GM23248 (cell line): ENCODE measurements at places on chromosomes 1 and 21. TPM values are rescaled to one million over a fixed set of nuclear protein-coding genes. Genes with fewer than 3 reads are reported as not detected.

GRCh38 chr1:198699167-198700015 lies 60.6 kb downstream of the PTPRC start:
- peaks cover 11% of the 10 kb centered on the region; the same call in 1 of the 2 replicates for H3K4me1 ChIP-seq
- DNase-seq, result peak; percentile 67
- H3K27ac ChIP-seq, result no peak overlapping the region
- no peaks in the 10 kb centered on the region for H3K27me3 ChIP-seq
- 0 out of 2 replicates have a peak overlapping the region, but pooled peaks have one; percentile 36 for H3K4me3 ChIP-seq
- no peaks in the 10 kb centered on the region for H3K36me3 ChIP-seq

DNA sequence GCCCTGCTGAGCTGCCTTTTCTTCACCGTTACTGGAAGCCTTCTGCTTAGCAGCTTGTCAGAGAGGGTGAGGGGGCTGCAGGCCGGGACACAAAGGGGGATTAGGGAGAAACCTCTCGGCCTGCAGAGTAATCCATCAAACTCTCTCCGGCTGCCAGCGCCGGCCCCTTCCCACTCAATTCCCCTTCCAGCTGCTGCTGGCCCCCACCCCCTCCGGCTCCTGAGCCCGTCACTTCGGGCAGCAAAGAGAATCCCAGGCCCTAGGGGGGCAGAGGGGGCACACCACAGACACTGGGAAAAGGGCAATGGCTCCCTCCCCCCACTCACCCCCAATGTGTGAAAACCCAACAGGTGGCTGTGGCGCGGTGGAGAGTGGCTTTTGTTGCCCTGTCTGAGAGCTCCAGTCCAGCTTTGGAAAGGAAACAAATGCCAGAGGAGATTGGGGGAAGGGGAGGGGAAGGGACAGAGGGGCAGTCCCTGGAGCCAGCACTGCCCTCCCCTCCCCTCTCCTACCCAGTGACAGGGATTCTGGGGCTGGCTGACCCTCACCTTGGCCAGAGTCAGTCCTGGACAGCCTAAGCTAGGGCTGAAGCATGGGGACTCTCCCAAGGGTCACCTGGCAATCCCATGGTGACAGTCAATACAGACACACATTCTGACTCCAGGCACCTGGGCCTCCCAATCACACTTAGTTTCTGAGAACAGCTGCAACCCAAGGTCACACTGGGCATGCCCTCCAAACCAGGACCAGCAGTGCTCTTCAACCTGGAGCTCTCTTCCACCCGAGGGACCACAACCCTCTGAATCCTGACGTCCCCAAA lies 9.5 kb downstream of the SLC45A3 start:
- no peak overlapping the region for H3K27ac ChIP-seq
- no peaks in the 10 kb centered on the region for H3K4me1 ChIP-seq
- no peaks in the 10 kb centered on the region for H3K27me3 ChIP-seq

GRCh38 chr1:183289051-183289496 lies 103.0 kb downstream of the LAMC2 start:
- H3K27ac ChIP-seq, result no peak overlapping the region
- H3K27me3 ChIP-seq, result no peaks in the 10 kb centered on the region
- no peak for DNase-seq
- H3K4me3 ChIP-seq, result no peak overlapping the region
- H3K36me3 ChIP-seq, result no peaks in the 10 kb centered on the region
- peaks cover 13% of the 10 kb centered on the region for H3K4me1 ChIP-seq

DNA sequence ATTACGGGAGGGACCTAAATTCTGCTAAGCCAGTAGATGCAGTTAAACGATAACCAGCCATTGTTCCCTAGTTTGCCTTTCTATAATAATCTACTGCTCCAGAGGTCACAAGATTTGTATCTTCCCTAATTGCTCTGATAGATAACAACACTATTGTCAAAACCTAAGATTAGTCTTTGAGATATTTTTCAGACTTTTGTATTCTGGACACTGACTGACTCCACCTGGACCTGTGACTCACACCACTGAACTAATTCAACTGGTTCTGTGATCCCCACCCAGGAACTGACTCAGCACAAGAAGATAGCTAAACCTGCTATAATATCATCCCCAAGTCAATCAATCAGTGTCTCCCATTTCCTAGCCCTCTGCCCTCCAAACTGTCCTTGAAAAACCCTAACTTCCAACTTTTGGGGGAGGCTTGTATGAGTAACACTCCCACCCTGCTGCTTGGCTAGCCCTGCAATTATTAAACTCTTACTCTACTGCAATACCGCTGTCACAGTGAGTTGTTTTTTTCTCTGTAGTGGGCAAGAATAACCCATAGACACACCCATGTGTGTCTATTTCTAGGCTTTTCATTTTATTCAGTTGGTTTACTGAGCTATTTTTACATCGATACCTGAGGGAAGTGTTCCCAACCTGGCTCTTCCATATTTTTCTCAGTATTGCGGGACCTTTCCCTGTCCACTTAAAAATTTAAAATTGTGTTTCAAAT lies 11.2 kb downstream of the KIFAP3 start:
- no peaks in the 10 kb centered on the region for H3K36me3 ChIP-seq
- 0 out of 2 replicates have a peak, but pooled peaks cover 8% of the 10 kb centered on the region for H3K4me1 ChIP-seq
- no peak overlapping the region for H3K4me3 ChIP-seq
- no peak overlapping the region for H3K27ac ChIP-seq
- peak; percentile 31 for DNase-seq

Gene COL11A1
- total RNA-seq, result 10.0 and 10.2 TPM in 2 replicates

DNA sequence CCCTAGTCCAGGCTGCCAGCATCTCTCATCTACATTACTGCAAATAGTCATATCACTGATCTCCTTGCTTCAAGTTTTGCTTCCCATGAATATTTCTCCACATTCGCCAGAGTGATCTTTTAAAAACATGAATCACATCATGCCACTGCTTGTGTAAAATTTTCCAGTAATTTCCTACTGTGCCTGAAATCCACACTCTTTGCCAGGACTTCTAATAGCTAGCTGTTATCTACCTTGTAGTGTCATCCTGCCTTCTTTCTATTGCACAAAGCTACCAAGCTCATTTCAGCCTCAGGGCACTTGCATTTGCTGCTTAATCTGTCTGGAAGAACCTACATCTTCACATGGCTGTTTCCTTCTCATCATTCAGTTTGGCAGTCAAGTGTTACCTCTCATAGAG lies 33.9 kb upstream of the ZNF362 start:
- 0 out of 2 replicates have a peak, but pooled peaks cover 7% of the 10 kb centered on the region for H3K4me1 ChIP-seq
- peak; percentile 62 for DNase-seq
- H3K36me3 ChIP-seq, result no peaks in the 10 kb centered on the region
- no peak overlapping the region for H3K4me3 ChIP-seq

DNA sequence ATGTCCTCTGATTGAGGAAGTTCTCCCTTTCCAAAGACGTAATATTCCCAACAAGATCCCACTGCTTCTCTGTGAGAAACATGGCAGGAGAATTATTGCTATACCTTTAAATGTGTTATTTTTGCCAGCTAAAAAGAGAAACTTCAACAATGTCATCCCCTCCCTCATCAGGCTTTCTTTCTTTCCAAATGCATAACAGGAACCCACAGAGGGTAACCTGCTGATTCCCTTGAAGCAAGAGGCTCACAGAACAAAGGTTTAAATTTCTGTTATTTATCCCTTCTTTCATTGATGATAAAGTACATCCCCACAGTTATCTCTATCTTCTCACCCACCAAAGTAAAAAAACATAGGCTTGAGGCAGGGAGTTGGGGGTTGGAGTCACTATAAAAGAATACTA lies 102.1 kb downstream of the SLC30A10 start:
- no peaks in the 10 kb centered on the region for H3K36me3 ChIP-seq
- H3K4me3 ChIP-seq, result no peak overlapping the region
- no peak overlapping the region for H3K27ac ChIP-seq
- no peak for DNase-seq
- no peaks in the 10 kb centered on the region for H3K27me3 ChIP-seq

Gene SPATA46
- not detected in 2 replicates for total RNA-seq

Gene ADGRB2
- 3.6 and 3.9 TPM in 2 replicates for total RNA-seq

DNA sequence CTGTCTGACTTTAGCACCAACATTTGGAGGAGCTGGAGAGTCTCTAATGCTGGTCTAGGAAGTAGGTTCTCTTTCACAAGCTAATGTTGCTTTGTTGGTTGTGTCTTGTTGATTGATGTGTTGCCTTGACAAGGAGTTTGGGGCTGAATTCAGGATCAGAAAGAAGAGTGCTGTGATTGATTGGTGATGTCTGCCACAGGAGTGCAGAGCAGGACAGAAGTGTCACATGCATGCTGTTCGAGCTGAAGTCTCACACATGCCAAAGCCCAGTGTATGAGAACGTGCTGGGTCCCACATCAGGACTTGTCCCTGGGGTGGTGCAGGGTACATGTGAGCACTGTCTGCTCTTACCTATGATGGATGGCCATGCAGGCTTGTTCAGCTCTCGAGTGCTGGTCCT lies 694.4 kb downstream of the MATN1 start:
- no peaks in the 10 kb centered on the region for H3K4me1 ChIP-seq
- DNase-seq, result no peak
- H3K27me3 ChIP-seq, result 0 out of 2 replicates have a peak, but pooled peaks cover 2% of the 10 kb centered on the region
- H3K36me3 ChIP-seq, result no peaks in the 10 kb centered on the region

GRCh38 chr1:234610666-234611224 lies 767 bp upstream of the IRF2BP2 start:
- H3K27me3 ChIP-seq, result no peaks in the 10 kb centered on the region
- peak overlapping the region; percentile 77 for H3K4me3 ChIP-seq
- peak overlapping the region; percentile 99 for H3K27ac ChIP-seq
- H3K36me3 ChIP-seq, result peaks cover 28% of the 10 kb centered on the region

GRCh38 chr1:110879758-110880606 lies 7.0 kb downstream of the CD53 start:
- DNase-seq, result peak; percentile 16
- H3K27ac ChIP-seq, result no peak overlapping the region
- peaks cover 3% of the 10 kb centered on the region; the same call in 1 of the 2 replicates for H3K27me3 ChIP-seq
- no peaks in the 10 kb centered on the region for H3K4me1 ChIP-seq
- no peak overlapping the region for H3K4me3 ChIP-seq

DNA sequence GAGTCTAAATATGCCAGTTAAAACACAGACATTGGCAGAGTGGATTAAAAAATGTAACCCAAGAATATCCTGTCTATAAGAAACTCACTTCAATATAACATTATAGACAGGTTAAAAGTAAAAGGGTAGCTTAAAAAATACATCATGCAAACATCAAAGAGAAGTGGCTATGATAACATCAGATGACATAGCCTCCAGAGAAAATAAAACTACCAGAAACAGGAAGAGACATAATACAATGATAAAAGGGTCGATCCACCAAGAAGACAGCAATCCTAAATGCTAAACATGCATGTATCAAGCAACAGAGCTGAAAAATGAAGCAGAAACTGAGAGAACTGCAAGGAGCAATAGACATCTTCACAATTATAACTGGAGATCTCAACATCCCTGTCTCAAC lies 190.2 kb upstream of the NR5A2 start:
- no peak overlapping the region for H3K4me3 ChIP-seq
- H3K27ac ChIP-seq, result no peak overlapping the region
- no peaks in the 10 kb centered on the region for H3K36me3 ChIP-seq
- no peak for DNase-seq
- H3K4me1 ChIP-seq, result no peaks in the 10 kb centered on the region

GRCh38 chr1:70864302-70864701 lies 183.3 kb downstream of the PTGER3 start:
- no peak overlapping the region for H3K4me3 ChIP-seq
- H3K27me3 ChIP-seq, result no peaks in the 10 kb centered on the region
- H3K27ac ChIP-seq, result peak overlapping the region; percentile 25
- peak; percentile 76 for DNase-seq
- H3K4me1 ChIP-seq, result peaks cover 16% of the 10 kb centered on the region
- H3K36me3 ChIP-seq, result no peaks in the 10 kb centered on the region

DNA sequence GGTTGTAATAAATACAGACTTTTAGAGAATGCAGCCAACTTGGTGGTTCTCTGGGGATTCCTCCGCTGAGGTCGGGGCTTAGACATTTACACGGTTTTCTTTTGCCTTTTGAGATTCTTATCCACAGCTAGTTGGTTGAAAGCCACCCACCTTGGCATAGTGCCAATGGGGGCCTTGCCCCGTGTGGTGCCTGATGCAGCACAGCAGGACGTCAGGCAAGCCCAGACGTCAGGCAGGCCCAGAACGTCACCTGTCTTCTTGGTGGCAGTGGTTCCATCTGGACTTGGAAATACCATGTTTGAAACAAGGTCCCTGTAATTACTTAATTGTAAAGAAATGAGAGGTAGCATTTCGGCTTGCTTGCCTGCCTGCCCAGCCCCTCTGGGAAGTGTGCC lies 78.5 kb downstream of the GALNT2 start:
- no peak for DNase-seq
- no peak overlapping the region for H3K27ac ChIP-seq
- no peak overlapping the region for H3K4me3 ChIP-seq
- H3K4me1 ChIP-seq, result peaks cover 16% of the 10 kb centered on the region

DNA sequence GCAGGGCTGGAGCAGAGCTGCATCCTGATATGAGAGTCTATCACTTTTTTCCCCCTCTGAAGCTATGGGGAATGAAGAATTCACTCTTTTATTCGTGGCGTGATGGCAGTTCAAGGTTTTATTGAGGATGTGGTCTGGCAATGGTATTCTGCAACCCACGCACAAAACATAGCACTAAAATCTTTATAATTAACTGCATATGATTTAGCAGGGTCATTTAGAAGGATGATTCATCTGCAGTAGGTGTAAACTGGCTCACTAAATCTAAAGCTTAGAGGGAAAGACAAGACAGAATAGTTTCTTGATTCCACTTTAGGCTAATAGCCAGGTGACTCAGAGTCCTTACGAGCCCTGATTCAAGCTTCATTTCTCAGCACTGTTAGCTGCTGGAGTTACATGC lies 25.0 kb upstream of the CHRM3 start:
- no peak overlapping the region for H3K4me3 ChIP-seq
- DNase-seq, result peak; percentile 79
- H3K27me3 ChIP-seq, result peaks cover 14% of the 10 kb centered on the region; the same call in 1 of the 2 replicates
- no peak overlapping the region for H3K27ac ChIP-seq
- no peaks in the 10 kb centered on the region for H3K36me3 ChIP-seq
